ENCODE measurements at places on chromosomes 4 and X.

- no peak for DNase-seq
Observed at GRCh38 chrX:15376956-15377355, 7.3 kb downstream of the VEGFD start.

DNA sequence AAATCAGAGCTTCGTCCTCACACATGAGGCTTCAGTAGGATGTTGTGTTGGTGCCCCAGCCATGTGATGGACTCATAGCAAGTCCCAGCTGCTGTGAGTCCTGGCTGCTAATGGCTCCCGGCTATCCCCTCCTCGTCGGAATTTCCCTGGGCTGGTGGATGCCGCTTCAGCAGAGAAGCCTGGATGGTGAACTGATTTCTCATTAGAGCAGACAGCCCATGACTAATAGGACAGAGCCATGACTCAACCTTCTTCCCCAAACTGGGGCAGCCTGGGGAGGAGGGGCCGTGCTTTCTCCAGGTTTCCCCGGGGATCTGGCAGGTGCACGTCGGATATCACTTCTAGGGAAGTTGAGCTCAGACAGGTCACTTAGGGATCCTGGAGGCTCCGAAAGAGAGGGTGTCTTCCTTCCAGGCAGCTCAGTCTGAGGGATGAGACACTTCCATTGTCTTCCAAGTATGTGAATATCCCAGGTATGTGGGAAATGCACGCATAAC, 112.7 kb downstream of the ASMT start:
- DNase-seq, result no peak

DNA sequence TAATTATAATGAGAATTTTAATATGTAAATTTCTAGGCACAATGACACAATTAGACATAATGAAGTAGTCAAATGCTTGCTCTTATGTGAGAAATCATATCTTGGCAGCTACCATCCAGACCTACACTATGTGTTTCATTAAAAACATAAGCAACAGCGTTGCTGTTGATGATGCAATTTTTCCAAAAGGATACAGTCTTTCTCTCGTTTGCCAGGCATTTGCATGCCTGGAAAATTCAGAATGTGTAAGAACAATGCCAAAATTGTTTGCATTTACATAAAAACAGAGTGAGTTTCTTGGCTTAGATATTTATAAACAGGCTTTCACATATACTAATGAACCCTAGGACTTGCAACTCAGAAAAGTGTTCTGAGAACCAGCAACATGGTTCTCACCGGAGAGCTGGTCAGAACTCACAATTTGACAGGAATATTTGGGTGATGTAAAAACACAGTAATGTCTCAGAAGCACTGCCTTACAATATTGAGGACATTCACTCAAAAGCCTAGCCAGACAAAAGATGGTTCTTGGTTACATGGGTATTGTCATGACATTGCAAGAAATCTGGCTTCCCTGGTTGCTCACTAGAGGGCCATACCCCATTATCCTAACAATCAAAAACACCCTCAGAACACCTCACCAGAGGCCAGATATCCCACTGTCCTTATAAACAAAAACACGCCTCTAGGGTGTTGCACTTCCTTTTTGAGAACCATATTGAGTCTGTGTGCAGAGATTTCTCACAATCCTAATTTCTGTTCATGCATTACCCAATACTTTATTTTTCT, 1029.0 kb upstream of the AGA start:
- DNase-seq, result no peak

- DNase-seq, result no peak
Observed at GRCh38 chr4:163901319-163901718, 406.8 kb downstream of the TMA16 start.

DNA sequence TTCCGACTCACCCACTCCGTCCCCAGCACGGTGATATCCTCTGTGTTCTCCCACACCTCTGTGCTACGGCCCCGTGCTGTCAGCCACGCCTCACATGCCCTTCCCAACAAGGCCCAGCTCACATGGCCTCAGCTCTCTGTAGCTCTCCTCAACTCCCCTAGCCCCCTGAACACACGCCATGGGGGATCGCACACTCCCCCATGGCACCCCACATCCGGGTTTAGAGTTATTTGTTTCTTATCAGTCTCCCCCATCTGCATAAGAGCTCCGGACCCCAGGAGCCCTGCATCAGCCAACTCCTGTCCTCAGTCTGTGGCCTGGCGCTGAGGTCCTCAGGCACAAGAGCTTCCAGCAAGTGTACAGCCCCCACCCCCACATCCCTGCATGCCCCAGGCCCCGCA, 7.0 kb downstream of the C4orf50 start:
- no peak for DNase-seq

- DNase-seq, result no peak
Observed at GRCh38 chrX:56800801-56801200, 71.8 kb downstream of the NBDY start.

DNA sequence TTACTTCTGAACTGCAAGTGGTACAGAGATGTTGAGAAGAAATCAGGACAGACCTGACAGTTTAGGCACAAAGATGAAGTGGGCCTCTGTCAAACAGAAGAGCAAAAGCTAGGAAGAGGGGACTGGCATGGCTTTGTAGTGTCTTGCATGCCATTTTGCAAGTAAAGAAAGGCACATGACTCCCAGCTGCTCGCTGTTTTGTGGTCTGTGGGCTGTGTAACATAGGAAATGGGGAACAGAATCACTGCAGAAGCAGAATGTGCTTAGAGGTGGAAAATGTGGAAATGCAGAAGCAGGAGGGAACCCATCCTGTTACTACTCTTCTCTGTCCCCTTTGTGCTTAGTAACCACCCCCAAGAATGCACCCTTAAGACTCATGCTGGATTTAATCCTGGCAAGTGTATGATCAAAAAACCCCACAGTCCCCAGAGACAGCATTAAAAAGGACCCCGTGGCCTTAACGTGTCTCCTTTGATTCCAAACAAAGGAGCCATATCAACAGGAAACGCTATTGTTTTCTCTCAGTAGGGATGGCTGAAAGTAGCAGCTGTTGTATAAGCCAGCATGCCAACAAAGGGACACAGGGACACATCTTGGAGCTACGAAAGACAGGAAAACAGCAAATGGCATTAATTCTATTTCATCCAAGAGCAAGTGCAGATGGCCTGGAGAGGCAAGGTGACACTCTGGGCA, 177.6 kb upstream of the GLRA2 start:
- no peak for DNase-seq
